ENCODE measurements at places on chromosomes 13 and 19.
A peak's percentile ranks its signal among the peaks of the same experiment; 100 is the strongest.

DNA sequence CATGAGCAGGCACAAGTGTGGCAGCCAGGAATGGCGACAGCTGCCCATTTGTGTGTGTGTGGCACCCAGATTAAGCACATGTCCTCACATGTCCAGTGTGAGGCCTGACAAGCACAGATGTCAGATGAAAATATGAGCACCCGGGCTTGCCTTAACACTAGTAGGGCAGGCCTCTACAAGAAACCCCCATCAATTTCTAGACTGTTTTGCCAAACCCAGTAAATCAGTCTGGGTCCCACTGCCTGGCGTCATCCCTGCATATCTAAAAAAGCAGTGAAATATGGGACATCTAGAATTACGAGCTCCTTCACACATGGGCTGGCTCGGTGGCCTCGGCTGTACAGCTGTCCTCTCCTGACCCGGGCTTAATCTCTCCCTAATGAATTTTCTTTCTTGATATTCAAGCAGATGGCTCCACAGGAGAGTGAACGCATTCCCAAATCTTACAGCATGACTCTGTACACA, 432.7 kb downstream of the FOXO1 start:
- H3K4me3 ChIP-seq = no peak overlapping the region
- H3K27ac ChIP-seq = no peak overlapping the region
- H3K36me3 ChIP-seq = no peaks in the 10 kb centered on the region
- DNase-seq = no peak

- H3K4me3 ChIP-seq = no peak overlapping the region
- no peaks in the 10 kb centered on the region for H3K4me1 ChIP-seq
- DNase-seq = peak; percentile 33
- H3K27me3 ChIP-seq = no peaks in the 10 kb centered on the region
- no peaks in the 10 kb centered on the region for H3K36me3 ChIP-seq
Observed at GRCh38 chr13:29526741-29527140, 68.7 kb downstream of the SLC7A1 start.

- no peaks in the 10 kb centered on the region for H3K36me3 ChIP-seq
- no peak overlapping the region for H3K4me3 ChIP-seq
- no peaks in the 10 kb centered on the region for H3K27me3 ChIP-seq
- no peak for DNase-seq
Observed at GRCh38 chr13:79171141-79172061, 234.7 kb downstream of the RBM26 start.

DNA sequence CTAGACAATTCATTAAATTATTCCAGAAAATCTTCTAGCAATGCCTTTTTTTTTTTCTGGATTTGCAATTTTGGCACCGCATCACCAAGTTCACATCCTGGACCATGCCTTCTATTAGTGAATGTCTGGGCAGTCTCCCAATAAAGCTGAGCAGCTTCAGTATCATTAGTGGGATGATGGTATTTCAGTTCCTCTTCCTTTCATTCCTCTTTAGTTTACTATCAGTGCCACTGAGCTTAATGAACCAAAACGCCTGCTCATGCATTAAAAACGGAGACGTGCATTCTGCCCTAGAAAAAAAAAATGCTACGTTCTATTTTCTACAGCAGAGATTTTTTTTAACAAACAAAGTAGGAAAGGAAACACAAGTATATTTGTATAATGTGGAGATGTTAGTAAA, 343.0 kb downstream of the PCDH9 start:
- H3K36me3 ChIP-seq = no peaks in the 10 kb centered on the region

DNA sequence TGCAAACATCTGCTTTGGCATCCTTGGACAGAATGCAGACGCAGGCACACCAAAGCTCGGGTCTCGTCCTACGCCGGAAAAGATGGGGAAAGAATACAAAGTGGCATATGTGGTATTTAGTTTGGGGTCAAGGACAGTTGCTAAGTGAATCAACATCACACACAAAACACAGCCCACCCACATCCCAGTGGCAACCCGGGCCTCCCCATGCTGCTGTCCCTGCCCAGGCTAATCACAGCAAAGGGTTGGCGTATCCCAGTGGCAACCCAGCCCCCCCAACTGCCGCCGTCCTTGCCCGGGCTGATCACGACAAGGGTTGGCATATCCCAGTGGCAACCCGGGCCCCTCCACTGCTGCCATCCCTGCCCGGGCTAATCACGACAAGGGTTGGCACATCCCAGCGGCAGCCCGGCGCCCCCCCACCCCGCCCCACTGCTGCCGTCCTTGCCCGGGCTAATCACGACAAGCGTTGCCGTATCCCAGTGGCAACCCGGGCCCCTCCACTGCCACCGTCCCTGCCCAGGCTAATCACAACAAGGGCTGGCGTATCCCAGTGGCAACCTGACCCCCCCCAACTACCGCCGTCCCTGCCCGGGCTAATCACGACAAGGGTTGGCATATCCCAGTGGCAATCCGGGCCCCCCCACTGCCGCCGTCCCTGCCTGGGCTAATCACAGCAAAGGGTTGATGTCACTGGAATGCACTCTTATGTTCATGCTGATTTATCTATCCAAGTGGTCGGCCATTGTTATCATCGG, 167.8 kb upstream of the SOX1 start:
- H3K27me3 ChIP-seq = no peaks in the 10 kb centered on the region
- H3K27ac ChIP-seq = no peak overlapping the region
- no peak for DNase-seq
- no peaks in the 10 kb centered on the region for H3K4me1 ChIP-seq
- H3K4me3 ChIP-seq = no peak overlapping the region

- no peak overlapping the region for H3K27ac ChIP-seq
- no peak overlapping the region for H3K4me3 ChIP-seq
- no peaks in the 10 kb centered on the region for H3K36me3 ChIP-seq
- H3K27me3 ChIP-seq = no peaks in the 10 kb centered on the region
- no peak for DNase-seq
Observed at GRCh38 chr13:92966341-92966740, 260.3 kb upstream of the GPC6 start.

DNA sequence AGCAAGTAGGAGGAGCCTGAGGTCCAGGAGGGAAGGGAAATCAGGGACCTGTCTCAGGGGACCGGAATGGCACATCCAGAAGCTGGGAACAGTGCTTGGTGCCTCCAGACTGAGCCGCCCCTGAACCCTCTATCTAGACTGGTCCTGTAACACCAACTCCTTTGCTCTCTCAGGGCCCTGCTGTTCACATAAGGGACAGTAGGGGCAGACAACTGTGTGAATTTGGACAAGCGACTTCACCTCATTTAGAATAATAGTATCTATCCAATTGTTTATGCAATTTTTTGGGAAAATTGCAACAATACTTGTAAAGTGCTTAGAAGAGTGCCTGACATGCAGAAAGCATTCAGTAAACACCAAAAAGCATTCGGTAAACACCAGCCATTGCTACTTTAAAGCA, 14.0 kb downstream of the SYMPK start:
- H3K36me3 ChIP-seq = no peaks in the 10 kb centered on the region
- DNase-seq = no peak
- H3K27ac ChIP-seq = no peak overlapping the region
- no peaks in the 10 kb centered on the region for H3K27me3 ChIP-seq
- no peaks in the 10 kb centered on the region for H3K4me1 ChIP-seq
- H3K4me3 ChIP-seq = no peak overlapping the region

- H3K4me3 ChIP-seq = peak overlapping the region; percentile 64
- peak; percentile 82 for DNase-seq
Observed at GRCh38 chr19:23762884-23763711, 4.4 kb upstream of the ZNF681 start.

DNA sequence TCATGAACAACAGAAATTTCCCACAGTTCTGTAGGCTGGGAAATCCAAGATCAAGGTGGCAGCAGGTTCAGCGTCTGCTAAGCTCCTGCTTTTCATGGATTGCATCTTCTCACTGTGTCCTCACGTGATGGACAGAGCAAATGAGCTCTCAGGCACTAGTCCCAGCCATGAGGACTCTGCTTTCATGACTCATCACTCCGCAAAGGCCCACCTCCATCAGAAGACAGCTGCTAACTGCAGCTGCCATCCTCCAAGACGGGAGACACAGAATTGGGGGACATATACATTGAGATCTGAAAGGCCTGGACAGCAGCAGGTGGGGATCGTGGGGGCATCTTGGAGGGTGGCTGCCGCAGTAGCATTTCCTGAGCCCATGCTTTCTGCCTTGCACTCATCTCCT, 44.4 kb upstream of the SPATA13 start:
- no peak for DNase-seq
- H3K27me3 ChIP-seq = no peaks in the 10 kb centered on the region
- H3K36me3 ChIP-seq = no peaks in the 10 kb centered on the region
- H3K4me3 ChIP-seq = no peak overlapping the region
- no peak overlapping the region for H3K27ac ChIP-seq

DNA sequence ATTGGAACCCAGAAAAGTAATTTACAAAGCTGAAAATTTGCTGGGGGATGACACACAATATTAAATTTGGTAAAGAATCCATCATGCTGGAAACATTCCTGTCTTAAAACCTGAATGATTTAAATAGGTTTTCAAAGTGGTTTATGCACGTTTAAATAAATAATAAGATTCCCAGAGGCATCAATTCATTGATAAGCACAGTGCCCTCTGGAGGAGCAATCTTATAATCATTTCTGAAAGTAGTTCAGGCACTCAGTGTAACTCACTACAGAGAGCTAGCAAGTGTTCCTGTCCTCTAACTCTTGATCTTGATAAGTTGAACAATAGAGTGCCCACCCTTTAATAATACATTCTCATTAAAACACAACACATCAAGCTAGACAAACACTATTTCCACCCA, 43.5 kb upstream of the SHISA2 start:
- H3K27me3 ChIP-seq = no peaks in the 10 kb centered on the region
- H3K4me1 ChIP-seq = no peaks in the 10 kb centered on the region
- DNase-seq = no peak

DNA sequence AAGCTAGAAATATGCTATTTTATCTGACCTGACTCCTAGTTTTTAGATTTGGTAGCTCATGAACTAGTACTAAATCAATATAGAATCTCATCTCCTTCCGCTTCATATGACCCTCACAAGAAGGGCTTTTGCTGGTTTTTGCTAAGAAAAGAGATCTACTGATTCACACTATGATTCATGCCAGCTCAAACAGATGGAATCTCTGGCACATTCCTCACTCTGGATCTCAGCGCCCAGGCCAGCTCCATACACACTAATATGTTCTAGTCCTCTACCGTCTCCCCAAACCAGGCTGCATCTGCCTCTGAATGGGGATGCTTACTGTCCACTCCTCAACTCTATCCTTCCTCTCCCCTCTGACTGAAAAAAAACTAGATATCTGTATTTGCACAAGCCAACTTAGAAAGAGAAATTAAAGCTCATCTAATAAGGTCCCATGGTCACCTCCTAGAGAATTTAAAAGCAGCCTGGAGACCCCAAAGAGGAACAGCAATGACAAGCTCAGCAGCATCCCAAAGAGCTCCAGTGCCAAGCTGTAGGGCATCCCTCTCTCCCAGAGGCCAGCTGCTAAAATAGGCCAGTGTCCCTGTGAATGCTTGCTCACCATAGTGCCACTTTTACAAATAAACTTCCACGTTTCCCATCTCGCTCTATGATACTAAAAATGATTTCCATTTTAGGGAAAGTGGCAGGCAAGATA, 74.9 kb downstream of the LHFPL6 start:
- DNase-seq = no peak
- no peak overlapping the region for H3K4me3 ChIP-seq
- H3K4me1 ChIP-seq = no peaks in the 10 kb centered on the region
- no peaks in the 10 kb centered on the region for H3K36me3 ChIP-seq

DNA sequence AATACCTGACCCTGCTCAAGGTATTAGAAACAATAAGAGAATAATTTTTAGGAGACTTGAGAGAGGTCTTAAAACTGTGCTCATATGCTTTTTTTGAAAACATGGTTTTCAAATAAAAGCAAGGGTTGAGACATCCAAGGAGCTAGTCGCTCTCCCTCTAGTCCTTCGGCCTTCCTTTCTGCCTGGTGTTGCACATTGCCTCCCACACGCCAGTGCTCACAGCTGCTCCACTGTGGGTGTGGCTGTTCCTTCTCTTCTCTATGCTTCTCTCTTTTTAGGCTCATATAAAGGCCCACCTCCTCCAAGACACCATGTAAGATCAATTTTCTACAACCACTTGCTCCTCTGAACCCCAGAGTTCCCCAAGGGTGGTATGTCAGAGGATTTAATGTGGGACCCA, 352.6 kb downstream of the ENOX1 start:
- H3K4me1 ChIP-seq = no peaks in the 10 kb centered on the region
- no peaks in the 10 kb centered on the region for H3K36me3 ChIP-seq
- DNase-seq = no peak
- no peak overlapping the region for H3K4me3 ChIP-seq
- H3K27me3 ChIP-seq = no peaks in the 10 kb centered on the region

- no peak overlapping the region for H3K4me3 ChIP-seq
- DNase-seq = no peak
- H3K36me3 ChIP-seq = no peaks in the 10 kb centered on the region
- peak overlapping the region; percentile 84 for H3K27ac ChIP-seq
Observed at GRCh38 chr19:35205733-35206323, 22.7 kb downstream of the FAM187B start.

- no peaks in the 10 kb centered on the region for H3K36me3 ChIP-seq
- peak; percentile 25 for DNase-seq
- no peak overlapping the region for H3K4me3 ChIP-seq
- no peak overlapping the region for H3K27ac ChIP-seq
- no peaks in the 10 kb centered on the region for H3K4me1 ChIP-seq
Observed at GRCh38 chr13:110536006-110536693, 25.4 kb downstream of the RAB20 start.

DNA sequence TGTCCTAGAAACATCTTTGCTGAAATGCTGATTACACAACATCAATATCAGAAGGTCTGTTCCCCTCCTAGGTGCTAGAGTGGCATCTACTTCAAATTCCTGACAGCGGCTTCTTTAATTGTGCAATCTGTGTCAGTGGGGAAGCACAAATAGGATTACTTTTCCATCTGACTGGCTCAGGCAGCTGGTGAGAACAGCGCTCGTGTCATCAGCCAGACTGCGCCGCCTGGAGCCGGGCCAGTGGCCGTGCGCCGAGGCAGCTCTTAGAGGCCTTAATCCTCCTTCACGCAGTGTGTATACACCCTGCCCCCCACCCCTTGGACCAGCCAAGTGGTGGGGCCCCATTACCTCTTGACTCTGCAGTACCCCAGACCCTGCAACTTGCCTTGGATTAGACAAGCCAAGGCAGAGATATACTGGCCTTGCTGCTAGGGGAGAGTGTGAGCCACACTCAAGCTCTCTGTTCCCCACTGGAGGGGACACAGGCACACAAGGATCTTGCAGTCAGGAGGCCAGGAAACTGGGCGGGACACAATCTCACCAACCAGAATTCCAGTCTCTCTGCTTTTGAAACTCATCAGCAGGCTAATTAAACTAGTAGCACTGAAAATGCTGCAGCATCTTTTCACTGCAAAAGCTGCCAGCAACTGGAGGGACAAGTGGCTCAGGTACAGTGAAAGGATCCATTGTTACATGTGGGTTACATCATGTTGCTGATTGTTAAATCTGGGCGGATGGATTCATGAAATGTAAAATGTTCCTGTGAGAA, 48.9 kb upstream of the EPHX3 start:
- H3K36me3 ChIP-seq = no peaks in the 10 kb centered on the region
- DNase-seq = no peak
- H3K27ac ChIP-seq = peak overlapping the region; percentile 34
- no peak overlapping the region for H3K4me3 ChIP-seq
- H3K4me1 ChIP-seq = peaks cover 94% of the 10 kb centered on the region

Data from Peyer's patch (tissue), 4 donors.